CD4-positive, alpha-beta T cell treated with Interleukin-10 for 1 hour (primary cell): ENCODE measurements at places on chromosomes 1 and 21.

DNA sequence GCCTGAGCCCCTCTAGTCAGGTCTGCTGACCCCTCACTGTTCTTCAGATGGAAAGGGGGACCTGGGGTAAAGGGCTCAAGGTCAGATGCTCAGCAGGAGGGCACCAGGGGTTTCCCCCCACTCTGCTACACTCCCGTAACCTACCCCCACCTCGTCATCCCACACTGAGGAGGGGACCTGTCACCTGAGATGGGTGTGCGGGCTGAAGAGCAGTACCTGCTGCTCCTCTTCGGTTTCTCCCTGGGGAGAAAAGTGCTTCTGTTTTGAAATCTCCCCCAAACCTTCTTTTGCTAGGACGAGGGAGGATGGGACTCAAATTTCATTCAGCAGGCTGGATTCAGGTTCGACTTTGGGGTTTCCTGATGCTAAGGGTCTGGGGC lies 65.2 kb downstream of the SYT2 start:
- DNase-seq, result no peak

DNA sequence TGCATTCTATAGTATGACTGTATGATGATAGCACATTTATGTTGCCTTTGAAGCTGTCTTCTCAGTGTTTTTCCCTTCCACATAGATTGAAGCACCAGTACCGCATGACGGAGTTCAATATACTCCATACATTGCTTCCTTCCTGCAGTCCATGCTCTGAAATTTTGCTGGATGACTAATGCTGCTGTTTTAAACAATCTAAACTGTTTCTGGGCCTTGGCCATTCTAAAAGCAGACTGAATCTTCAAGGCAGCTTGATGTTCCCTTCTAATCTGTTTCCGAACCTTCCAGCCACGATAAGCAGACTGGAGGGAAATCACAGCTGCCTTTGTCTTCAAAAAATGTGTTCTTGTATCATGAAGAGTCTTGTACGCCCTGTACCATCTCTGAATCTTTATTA lies 36.2 kb upstream of the F13B start:
- DNase-seq, result no peak

DNA sequence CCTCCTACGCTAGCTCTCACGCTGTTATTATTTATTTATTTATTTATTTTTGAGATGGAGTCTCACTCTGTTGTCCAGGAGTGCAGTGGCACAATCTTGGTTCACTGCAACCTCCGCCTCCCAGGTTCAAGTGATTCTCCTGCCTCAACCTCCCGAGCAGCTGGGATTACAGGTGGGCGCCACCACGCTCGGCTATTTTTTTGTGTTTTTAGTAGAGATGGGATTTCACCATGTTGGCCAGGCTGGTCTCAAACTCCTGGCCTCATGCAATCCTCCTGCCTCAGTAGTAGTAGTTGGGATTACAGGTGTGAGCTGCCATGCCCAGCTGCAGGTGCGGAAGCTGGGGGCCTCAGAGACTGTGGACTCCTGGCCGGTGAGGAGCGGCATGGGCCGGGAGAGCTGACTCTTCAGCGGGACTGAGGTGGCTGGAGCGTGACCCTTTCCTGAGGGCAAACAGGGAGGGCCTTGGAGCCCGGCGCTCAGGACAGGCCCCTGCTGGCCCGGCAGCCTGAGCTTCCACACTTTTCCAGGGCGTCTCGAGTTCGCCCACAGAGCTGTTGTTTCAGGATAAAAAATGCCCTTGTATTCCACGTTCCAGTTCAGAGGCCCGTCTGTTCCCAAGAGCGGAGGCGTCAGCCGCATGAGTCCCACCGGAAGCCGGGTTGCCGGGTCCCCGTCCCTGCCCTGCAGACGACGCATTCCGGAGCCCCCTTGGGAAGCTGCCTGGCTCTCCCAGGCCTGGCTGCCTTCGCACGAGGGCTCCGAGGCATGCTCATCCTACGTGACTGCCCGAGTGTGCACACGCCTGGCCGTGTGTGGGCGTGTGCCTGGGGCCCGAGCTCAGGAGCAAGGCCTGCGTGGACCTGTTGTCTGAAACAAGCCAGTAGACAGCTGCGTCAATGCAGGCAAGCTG lies 126.2 kb downstream of the SIK1 start:
- DNase-seq, result no peak

GRCh38 chr1:168498159-168498631 lies 45.6 kb downstream of the XCL2 start:
- no peak for DNase-seq

DNA sequence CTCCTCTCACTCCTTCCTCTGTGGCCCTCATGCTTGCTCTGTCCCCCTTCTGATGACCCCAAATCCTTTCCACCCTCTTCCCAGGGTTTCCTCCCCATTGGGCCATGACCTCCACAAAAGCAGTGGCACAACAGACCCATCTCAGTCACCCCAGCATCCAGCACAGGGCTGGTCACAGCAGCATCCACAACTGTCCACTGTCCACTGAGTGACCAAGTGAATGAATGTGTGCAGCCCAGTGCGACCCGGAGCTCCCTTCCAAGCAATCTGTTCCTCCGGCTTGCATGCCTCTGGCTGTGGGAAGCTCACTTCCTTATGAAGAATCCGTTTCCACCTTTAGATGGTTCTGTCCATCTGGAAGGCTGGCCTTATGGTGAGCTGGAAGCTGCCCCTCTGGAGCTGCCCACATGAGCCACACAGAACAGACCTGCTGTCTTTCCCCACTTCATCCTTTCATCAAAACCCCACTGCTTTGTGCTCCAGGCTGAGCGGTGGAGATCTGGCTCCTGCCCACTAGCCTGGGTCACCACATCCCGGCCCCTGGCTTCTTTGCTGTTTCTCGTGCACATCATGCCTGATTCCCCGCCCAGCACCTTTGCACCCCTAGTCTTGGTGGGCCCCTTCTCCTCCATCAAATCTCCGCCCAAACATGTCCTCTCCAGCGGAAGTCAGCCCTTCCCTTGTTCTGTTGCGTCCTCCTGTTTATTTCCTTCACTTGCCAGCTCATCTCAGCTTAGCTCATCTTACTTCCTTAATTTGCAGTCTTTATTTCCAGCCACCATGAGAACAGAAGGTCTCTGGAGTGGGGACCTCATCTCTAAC lies 56.4 kb downstream of the EDN2 start:
- DNase-seq, result no peak

- no peak for DNase-seq
Measured at GRCh38 chr1:27650539-27651175, 15.7 kb upstream of the FGR start.

DNA sequence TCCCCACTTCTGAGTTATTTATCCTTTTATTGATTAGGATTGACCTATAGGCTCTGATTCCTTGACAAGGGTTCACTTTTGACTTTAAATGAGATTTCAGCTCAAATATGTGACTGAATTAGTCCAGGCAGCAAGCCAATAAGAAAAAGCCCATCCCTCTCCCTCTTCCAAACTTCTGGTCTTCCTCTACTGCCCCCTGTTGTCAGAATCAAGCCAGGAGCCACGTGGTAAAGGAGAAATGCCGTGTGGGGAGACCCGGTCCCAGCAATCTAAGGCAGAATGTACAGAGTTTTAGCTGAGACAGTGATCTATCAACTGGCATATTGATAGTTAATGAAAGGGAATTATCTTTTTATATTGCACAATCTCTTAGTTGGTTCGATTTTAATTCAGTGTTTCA lies 5.2 kb downstream of the ADAMTS5 start:
- no peak for DNase-seq

DNA sequence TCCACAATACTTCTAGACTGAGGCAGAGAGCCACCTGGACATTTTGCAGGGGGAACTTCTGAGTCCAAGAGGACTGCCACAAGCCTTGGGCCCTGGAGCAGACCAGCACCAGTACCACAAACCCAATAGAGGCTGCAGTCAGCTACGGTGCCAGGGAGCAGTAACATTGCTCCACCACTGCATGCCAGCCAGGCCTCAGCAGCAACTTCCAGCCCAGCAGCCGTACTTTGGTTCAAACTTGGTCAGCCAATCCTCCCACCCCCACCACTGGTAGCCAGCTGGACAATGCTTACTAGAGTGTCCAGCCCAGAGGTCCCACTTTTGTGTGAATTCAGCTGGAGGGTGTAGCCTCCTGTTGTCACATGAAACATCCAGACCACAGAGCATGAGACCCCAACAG lies 107.4 kb downstream of the SLC5A9 start:
- DNase-seq, result no peak

- no peak for DNase-seq
Measured at GRCh38 chr1:71464016-71464415, 383.2 kb upstream of the ZRANB2 start.

DNA sequence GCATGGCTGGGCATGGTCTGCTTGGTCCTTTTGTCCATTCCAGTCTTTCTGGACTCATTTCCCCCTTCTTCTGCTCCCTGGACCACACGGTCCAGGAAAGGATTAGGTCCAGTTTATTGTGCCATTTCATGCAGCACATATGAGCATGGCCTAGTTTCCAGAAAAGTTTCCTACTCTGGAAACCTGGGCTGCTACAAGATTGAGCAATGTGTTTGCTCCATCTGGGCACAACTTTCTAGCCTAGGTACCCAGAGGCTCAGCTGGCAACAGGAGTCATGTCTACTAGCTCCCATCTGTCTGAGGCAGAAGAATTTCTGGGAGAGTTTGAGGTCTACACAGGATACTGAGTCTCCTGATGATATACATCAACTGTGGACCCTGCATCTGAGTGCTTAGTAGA lies 14.8 kb downstream of the FMOD start:
- DNase-seq, result no peak

DNA sequence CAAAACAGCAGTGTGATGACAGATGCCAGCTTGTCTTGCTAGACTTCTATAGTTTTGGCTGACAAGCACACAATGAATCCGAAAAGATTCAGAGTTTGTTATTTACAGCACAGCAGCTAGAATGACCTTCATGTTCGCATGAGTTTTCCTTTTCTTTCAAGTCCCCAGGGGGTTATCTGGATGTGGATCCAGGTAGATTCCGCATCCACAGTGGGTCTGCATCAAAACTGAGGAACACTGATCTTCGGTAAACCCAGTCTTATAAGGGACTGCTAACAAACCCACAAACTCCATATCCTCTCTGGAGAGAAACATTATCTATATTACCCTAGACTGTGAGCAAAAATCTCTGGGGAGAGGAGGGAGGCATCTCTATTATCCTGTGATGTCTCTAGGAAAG lies 69.0 kb upstream of the DEPDC1 start:
- no peak for DNase-seq

- DNase-seq, result no peak
Measured at GRCh38 chr1:17576519-17576853, 37.0 kb downstream of the ARHGEF10L start.

DNA sequence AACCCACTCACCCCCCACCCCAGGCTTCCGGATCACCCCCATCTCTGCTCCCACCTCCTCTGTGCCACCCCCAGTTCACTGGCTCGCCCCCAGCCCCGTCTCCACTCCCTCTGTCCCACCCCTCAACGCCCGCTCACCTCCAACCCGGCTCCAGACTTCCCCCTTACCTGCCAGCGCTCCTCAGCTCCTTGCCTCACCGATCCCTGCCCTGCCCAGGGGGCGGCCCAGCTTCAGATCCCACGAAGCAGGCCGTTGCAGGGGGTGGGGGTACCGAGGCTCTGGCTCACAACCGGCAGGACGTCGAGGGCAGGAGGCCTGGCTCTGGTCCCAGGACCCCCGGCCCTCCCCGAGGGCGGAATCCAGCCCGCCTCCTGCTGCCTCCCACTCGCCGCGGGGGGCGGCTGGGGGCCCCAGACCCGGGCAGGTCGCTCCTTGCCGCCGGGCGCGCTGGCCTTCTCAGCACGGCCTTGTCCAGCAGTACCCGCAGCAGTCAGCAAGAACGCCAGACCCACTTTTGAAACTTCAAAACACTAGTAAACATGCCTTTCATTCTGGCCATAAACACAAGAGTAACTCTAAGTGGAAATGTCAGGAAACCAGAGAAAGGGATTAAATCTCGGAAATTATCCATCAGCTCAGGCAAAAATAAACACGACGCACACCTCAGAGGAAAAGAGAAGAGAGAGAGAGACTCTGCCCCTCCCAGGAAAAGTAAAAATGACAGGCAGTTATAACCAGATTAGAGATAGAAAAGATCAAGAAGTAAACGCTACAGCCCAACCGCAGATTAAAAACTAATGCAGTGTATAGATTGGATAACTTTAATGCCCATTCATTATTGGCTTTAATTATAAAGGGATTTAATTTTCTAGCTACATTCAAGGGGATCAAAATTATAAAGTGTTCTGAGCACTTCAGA lies 1.0 kb upstream of the FAM89A start:
- no peak for DNase-seq
